Globus pallidus (tissue), 1 donor: ENCODE measurements at places on chromosomes 6 and 20.

DNA sequence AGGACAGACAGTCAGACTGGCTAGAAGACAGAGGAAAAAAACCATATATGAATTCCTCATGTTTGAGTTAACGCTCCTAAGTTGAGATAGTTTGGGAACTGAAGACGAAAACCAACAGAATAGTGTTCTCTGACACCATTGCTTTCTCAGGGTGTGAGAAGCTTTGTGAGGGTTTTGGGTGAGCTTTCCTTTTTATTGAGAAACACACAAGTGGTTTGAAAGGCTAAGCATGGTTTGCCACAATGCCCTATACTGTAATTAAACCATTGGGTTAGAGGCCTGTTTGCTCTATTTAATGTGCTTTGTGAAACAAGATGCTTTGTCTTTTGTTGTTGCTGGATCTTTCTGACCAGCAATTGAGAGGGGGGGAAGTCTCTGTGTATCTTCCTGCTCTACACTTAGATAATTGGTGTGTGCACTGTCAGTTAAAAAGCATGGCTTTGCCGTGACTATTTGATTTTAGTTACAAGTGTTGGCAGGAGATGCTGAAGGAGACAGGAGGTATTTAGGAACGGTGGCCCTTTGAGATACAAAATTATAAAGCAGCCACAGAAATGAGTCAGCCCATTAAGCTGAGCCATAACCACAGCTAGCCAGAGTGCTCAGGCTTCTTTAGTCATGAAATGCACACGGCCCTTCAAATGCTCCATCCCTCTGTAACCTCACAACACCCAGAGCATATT, 273.0 kb upstream of the PREP start:
- DNase-seq: no peak

GRCh38 chr6:5081955-5082354, 3.2 kb upstream of the PPP1R3G start:
- no peak for DNase-seq

DNA sequence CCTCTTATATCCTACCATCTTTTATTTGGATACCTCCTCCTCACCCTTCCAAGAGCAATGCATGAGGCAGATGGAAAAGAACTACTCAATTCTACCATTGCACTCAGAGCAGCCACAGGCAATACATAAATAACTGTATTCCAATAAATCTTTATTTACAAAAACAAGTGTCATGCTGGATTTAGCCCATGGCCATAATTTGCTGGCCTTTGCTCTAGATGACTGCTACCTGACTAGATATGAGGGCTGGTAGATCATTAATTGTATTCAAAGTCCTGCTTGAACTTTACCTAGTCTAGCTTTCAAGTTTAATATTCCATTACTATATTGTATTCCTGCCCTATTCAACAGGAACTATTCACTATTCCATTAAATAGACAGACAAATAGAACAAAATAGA, 37.1 kb downstream of the AFG1L start:
- no peak for DNase-seq

DNA sequence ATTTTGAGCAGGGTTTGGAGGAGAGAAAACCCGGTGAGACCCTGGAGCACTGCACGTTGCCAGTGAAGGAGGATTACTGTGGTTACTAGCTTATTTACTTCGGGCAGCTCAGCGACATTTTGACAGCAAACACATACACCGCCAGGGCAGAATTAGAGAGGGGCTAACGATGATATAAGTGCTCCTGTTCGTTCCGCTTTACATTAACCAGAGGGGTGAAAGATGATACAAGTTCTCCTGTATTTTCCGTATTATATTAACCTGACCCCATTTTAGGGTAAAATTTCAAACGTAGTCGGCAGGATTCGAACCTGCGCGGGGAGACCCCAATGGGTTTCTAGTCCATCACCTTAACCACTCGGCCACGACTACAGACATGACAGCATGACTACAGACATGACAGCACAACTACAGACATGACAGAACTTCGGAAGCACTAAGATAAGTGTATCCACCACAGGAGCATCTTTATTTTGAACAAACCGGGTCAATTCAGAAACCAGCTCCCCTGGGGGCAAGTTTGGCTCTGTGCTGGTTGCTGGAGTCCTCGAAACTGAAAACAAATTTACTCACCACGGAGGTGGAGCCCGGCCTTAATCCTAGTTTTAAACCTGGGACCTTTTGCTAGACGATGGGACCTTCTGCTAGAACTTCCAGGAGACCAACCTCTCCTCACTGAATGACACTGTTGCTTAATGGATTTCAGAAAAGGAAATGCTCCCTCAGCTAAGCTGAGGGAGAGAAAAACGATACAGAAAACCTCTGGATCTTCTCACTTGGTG, 80.4 kb upstream of the ZNF184 start:
- no peak for DNase-seq

- DNase-seq: no peak
Measured at GRCh38 chr20:34762031-34762555, 57.9 kb downstream of the TP53INP2 start.

DNA sequence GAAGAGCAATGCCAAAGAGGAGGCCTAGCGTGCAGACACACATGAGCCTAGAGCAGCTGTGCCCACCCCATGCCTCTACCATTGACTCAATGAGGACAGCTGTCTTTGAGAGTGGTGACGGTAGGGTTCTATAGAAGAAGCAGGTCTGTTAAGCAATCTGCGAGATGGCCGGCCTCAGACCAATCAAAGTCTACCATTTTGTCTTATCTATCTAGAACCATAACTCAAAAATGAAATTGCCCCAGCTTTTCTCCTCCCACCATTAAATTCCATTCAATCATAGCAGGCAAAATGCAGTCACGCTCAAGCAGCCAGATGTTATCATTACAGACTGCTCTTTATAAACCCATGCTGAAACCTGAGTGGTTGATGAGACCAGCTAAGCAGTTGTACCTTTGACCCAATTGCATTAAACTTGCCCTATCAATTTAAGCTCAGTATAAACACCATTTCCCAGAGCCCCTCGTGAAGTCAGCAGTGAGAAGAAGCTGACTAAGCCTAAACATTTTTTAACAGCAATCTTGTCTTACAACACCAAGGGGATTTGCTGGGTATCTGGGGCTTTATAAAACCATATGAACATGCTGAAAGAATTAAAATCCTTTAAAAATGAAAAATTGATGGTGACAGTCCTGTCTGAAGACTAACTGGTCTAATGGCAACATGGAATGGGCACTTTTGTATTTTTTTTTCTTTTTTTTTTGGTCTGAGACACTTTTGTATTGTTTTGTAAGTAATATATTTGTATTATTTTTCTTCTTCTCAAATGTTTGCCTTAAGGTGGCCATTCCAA, 57.5 kb downstream of the FOXC1 start:
- DNase-seq: no peak

DNA sequence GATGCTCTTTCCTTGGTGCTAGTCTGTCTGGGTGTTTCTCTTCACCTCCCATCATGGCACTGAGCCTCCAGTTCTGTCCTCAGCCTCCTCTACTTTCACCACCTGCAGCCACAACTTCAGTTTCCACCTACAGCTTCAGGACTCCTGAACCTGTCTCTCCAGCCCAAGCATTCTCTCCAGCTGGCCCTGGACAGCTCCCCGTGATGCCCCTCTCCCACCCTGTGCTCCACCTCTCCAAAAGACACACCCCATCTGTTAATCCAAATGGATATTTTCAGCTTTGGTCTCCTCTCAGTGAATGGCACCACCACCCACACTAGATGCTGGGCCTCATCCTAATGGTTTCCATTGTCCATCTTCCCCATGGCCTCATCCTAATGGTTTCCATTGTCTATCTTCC, 79.5 kb upstream of the NEDD9 start:
- no peak for DNase-seq

DNA sequence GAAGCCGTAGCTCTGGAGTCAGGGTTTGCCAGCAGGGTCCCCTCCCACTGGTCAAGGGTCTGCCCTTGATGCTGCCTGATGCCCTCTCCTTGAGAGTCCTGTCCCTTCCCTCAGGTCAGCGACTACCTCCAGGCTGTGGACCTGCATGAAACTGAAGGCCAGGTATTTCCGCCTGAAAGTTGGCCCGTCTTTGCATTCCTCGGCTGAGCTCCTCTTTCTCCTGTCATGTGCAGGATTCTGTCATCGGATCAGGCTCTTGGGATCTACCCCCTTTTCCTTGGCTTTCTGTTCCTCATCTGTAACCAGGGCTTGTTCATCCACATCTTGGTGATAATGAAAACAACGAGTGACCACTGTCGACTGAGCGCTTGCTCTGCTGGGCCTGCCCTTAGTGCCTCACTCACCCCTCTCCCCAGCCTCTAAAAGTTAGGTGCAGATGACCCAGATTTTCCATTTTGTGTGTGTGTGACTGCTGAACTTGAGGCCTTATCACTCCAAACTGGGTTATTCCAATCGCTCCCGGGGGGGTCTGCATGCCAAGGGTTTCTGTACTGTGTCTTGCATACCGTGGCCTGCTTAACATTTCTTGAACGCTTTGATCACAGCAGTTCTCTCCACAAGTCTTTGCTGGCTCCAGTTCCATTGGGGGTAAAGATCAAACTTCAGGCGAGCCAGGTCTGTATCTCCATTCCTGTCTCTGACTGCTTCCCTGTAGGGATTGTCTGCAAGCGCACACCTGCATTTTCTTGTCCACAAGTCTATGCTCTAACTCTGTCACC, 81.6 kb downstream of the DTD1 start:
- no peak for DNase-seq
